ENCODE measurements at places on chromosomes 16 and 17.

DNA sequence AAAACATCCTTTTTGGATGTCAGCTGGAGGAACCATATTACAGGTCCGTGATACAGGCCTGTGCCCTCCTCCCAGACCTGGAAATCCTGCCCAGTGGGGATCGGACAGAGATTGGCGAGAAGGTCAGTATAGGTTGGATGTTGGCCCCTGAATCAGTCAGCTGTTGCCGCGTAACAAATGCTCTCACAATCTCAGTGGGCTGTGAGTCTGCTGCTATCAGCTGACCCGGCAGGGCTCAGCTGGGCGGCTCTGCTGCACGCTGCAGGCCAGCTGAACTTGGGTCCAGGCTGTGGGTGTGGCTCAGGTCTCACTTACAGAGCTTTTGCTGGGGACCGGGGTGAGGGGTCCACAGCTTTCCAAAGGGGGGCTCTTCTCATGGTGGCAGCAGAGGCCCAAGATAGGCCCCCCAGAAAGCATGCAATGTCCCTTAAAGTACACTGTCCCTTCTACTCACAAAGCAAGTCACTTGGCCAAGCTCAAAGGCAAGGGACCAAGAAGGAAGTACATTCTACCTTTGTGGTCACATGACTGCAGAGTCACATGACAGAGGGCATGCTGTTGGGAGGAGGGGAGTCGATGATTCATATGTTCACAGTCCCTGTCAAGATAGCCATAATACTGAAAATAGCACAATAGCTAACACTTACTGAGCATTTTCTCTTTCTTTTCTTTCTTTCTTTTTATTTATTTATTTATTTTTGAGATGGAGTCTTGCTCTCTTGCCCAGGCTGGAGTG lies 134.2 kb downstream of the ABCC1 start:
- DNase-seq: peak; percentile 9

GRCh38 chr17:46180892-46181274 lies 12.3 kb downstream of the KANSL1 start:
- no peak for DNase-seq

- DNase-seq: no peak
Observed at GRCh38 chr16:35506018-35506897, 2046.8 kb downstream of the TP53TG3F start.

GRCh38 chr17:63911657-63912100 lies 621 bp upstream of the CSHL1 start:
- DNase-seq: peak; percentile 61

DNA sequence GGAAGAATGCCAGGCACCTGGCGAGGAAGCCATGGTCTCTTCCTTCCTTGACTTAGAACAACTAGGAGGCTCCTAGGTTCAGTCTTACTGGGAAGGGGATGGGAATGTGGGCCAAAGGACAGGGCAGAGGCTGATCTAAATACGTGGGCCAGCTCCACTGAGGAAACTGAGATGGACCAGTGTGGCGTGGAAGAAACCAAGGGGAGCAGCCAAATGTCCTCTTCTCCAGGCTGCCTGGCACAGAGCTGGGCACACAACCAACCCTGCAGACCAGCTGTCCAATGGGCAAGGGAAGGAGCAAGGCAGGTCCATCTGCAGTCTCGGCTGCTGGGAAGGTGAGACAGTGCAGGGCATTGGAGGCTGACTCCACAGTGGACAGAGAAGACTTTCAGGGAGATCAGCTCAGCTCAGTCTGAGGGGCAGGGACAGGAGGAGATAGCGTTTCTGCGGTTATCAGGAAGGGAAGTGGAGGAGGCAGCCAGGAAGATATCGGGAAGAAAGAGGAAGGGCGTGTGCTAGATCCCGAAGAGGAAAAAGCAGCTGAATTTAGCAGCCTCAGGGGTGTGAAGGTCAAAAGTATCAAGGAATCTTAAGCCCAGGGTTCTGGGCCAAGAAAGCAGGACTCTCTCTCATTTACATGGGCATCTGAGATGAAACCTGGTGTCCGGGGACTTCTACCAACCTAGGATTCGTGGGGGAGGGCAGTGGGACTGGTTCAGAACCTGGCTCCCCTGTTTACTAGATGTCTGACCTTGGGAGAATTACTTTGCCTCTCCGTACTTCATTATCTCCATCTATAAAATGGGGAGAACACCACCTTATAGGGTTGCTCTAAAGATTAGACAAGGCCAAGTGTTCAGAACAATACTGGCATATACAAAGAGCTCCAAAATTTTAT lies 1.8 kb downstream of the KIFC3 start:
- no peak for DNase-seq

Measured in activated CD4-positive, alpha-beta T cell treated with anti-CD3 and anti-CD28 coated beads, Interleukin-2, amount 50 U/mL, for 4 hours (primary cell).